ENCODE measurements at places on chromosomes 12 and 14. TPM values are rescaled to one million over a fixed set of nuclear protein-coding genes. Genes with fewer than 3 reads are reported as not detected.

C12orf50 gene
- 0.30 TPM for polyA plus RNA-seq

GALNT4 gene
- polyA plus RNA-seq: 3.0 TPM

EXOC5 gene
- 127 TPM for polyA plus RNA-seq

BMAL2 gene
- polyA plus RNA-seq: 11.3 TPM

GPR135 gene
- 3.0 TPM for polyA plus RNA-seq

FBLN5 gene
- 1.5 TPM for polyA plus RNA-seq

KRT85 gene
- polyA plus RNA-seq: not detected

CELA1 gene
- not detected for polyA plus RNA-seq

CCDC88C gene
- polyA plus RNA-seq: 33.8 TPM

ETFBKMT gene
- polyA plus RNA-seq: 1.0 TPM

VDR gene
- polyA plus RNA-seq: not detected

P2RX2 gene
- not detected for polyA plus RNA-seq

FOXN4 gene
- 0.14 TPM for polyA plus RNA-seq

DIO3 gene
- polyA plus RNA-seq: 49.2 TPM

CNTN1 gene
- 101 TPM for polyA plus RNA-seq

CDH24 gene
- 37.0 TPM for polyA plus RNA-seq

IAPP gene
- polyA plus RNA-seq: not detected

BATF gene
- polyA plus RNA-seq: not detected

DNAJC22 gene
- polyA plus RNA-seq: 1.1 TPM

SDR9C7 gene
- 0.63 TPM for polyA plus RNA-seq

TAS2R30 gene
- polyA plus RNA-seq: 0.53 TPM

RTL1 gene
- polyA plus RNA-seq: not detected

TPCN1 gene
- 3.8 TPM for polyA plus RNA-seq

TMEM63C gene
- polyA plus RNA-seq: 14.6 TPM

SMCO3 gene
- polyA plus RNA-seq: 2.7 TPM

ATXN7L3B gene
- 84.0 TPM for polyA plus RNA-seq

TAS2R19 gene
- 5.7 TPM for polyA plus RNA-seq

SLC39A2 gene
- polyA plus RNA-seq: not detected

JPH4 gene
- polyA plus RNA-seq: 76.9 TPM

E2F7 gene
- 0.48 TPM for polyA plus RNA-seq

OAS2 gene
- not detected for polyA plus RNA-seq

SMCO2 gene
- polyA plus RNA-seq: 2.4 TPM

TMTC1 gene
- polyA plus RNA-seq: 10.0 TPM

INHBC gene
- polyA plus RNA-seq: not detected

KRT2 gene
- polyA plus RNA-seq: not detected

TMEM116 gene
- 17.7 TPM for polyA plus RNA-seq

GLIPR1L1 gene
- polyA plus RNA-seq: not detected

DHRS1 gene
- polyA plus RNA-seq: 5.5 TPM

AMIGO2 gene
- 3.6 TPM for polyA plus RNA-seq

CCDC196 gene
- not detected for polyA plus RNA-seq

SDSL gene
- 2.7 TPM for polyA plus RNA-seq

OTOGL gene
- 0.33 TPM for polyA plus RNA-seq

ABCC9 gene
- 0.32 TPM for polyA plus RNA-seq

MIA2 gene
- polyA plus RNA-seq: 12.3 TPM

All from neural cell (in vitro differentiated cells).